ENCODE measurements at places on chromosomes 7 and 10.

- no peak for DNase-seq
These were observed 256.9 kb downstream of the STK31 start for GRCh38 chr7:23966941-23967340.

- no peak for DNase-seq
These were observed 5.6 kb downstream of the POR start for GRCh38 chr7:75920431-75921161.

DNA sequence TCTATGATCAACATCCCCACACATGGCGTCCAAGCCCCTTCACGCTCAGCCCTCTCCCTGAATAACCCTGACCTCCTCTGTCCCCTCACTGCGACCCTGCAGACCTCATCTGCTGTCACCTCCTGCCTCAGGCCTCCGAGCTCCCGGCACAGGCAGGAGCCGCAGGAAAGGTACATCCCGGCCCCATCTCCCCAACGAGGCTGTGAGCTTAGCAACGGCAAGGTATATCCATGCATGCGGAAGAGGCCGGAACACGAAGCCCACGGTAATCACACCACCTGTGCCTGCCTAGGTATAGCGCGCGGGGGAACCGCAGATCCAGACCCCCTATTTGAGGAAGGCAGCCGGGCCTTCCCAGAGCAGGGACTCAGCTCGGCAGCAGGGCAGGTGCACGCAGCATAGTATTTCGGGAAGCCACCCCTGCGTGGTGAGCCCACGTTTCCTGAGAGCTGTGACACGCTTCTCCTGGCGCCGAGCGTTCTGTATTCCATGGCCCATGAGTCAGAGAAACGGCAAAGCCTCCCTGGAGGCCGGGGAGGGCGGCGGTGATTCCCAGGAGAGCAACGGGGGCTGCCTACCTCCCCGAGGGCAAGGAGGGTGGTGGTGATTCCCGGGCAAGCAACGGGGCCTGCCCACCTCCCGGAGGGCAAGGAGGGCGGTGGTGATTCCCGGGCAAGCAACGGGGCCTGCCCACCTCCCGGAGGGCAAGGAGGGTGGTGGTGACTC lies 50.1 kb upstream of the DNAAF5 start:
- no peak for DNase-seq

GRCh38 chr10:63574011-63574410 lies 52.8 kb downstream of the REEP3 start:
- DNase-seq, result no peak

- no peak for DNase-seq
These were observed 1.8 kb downstream of the REEP3 start for GRCh38 chr10:63522995-63523394.

Data from stimulated activated CD8-positive, alpha-beta memory T cell treated with anti-CD3 and anti-CD28 coated beads, Interleukin-2, amount 100 ng/mL, for 1 hour (primary cell).